ENCODE measurements at places on chromosomes 13 and 19. TPM values are rescaled to one million over a fixed set of nuclear protein-coding genes. Genes with fewer than 3 reads are reported as not detected.

GRCh38 chr19:30684613-30685012, 312.4 kb downstream of the ZNF536 start:
- DNase-seq, result no peak

GRCh38 chr19:10929402-10929794, 787 bp downstream of the TIMM29 start:
- no peak for DNase-seq

- no peak for DNase-seq
Observed at GRCh38 chr19:2807379-2808128, 12.1 kb upstream of the ZNF554 start.

DNA sequence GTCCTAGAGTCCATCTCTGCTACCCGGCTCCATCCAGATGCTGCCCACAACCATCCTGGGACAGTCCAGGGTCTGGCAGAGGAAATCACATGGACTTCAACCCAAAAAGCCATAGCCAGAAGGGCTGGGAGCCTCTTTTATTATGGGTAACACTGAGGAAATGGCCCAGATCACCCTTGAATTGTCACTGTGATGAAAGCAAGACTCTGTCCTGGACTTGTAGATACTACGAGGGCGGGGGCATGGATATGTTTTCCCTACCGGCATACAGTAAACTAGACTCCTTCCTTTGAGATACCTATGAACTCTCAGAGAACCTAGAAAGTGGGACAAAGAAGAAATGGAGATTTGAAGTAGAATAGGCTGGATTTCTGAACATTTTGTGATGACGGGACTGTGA, 110.3 kb downstream of the LACC1 start:
- no peak for DNase-seq

The CCL25 gene
- not detected for total RNA-seq

The SMG9 gene
- 3.7 TPM for total RNA-seq

Measured in lung microvascular endothelial cell (primary cell).